ENCODE measurements at places on chromosomes 6 and 20. TPM values are rescaled to one million over a fixed set of nuclear protein-coding genes. Genes with fewer than 3 reads are reported as not detected.

- DNase-seq = no peak
Observed at GRCh38 chr6:28449056-28449455, 5.8 kb upstream of the ZSCAN23 start.

DNA sequence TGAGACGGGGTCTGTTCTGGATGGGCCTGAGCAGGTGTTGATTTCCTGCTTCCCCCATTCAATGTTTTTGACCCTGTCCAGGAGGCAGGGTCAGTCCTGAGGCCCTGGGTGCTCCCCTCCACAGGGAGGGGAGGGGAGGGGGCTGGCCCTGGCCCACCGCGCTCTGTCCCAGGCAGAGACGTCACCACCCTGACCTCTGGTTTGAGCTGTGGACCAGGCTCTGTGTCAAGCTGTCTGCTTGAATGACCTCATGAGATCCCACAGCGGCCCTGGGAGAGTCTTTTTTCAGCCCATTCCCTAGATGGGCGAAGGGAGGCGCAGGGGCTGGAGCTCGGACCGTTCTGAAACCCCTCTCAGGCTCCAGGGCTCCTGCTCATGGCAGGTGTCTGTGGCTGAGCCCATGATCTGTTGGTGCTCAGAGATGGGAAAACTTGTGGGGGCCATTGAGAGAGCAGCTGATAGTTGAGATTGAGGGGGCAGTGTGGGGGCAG is 8.9 kb upstream of the LKAAEAR1 start:
- DNase-seq = no peak

GRCh38 chr6:36697481-36697903 is at the start of gene RAB44:
RAB44 (plus strand) TSS chr6:36697826; CDS start chr6:36704236, 6,410 bp downstream.
- peak; percentile 63 for DNase-seq

DNA sequence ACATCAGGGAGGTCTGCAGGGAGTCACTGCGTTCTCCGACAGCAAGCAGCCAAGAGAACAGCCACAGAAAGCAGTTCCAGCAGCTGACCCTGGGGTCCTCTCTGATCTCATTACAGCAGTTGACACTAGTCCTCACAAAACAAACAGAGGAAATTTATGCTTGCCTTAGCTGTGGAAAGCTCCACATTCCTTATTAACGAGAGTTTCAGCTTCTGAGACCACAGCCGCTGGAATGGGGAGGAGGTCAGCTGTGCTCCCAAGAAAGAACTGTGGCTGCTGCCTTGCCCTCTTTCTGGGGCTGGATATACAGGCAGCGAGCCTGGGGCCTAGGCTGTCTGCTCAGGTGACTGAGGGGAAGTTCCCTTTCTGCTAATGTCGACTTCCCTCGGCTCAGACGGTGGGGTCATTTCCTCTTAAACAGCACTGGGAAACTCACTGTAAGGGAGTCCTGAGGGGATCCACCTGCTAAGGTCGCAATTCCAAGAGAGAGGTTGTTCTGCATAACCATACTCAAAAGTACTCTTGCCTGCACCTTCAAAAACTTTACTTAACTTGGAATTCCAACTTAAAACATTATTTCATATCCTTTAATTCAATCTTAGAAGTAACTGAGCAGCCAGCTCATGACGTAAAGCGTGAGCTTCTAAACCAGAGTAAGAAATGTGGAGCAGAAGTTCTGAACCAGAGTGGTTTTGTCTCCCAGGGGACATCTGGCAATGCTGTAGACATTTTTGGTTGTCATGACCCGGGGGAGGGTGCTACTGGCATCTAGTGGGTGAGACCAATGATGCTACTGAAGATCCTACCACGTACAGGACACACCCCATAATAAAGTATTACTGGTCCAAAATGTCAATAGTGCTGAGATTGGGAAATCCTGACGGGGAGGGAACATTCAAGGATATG is 80.3 kb downstream of the BACH2 start:
- DNase-seq = no peak

DNA sequence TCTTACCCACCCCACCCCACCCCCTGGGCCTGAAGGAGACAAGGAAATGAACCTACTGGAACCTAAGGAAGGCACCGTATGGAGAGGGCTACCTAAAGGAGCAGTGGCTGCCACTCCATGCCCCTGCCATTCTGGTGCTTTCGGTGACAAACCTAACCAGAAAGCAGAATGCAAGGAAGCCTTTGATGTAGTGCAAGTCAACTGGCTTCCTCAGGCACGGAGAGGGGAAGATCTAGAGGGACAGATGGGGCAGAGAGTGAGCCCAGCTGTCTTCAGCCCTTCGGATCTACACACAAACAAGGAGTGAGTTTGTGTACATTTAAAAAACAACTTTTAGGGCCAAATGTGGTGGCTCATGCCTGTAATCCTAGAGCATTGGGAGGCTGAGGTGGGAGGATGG is 39.5 kb downstream of the PPP1R16B start:
- no peak for DNase-seq

- no peak for DNase-seq
Observed at GRCh38 chr6:128017288-128017687, 116.4 kb upstream of the THEMIS start.

- no peak for DNase-seq
Observed at GRCh38 chr6:93794166-93794565, 374.8 kb upstream of the EPHA7 start.

DNA sequence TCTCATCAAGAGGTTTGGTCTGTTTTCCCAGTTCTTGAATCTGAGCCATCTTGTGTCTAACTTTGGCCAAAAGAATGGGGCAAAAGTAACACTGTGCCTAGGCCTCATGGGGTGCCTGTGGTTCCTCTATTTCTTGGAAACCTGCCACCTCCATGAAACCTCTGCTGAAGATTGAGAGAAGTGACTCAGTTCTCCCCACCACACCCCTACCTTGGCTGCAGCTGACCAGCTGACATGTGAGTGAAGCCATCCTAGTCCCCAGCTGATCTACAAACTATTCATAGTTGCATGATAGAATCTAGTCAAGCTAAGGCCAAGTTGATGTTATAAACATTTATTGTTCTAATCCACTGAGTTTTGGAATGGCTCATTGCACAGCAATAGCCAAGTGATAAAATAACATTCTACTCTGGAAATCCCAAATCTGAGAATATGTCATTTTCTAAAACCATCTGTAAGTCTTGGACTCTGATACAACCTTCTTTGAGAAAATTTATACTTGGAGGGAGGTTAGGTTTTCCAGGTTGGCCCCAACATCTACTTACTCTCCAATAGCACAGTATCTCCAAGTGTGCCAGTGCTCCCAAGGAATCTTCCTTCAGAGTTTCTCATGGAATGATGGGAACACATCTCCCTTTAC is 107.0 kb upstream of the SMLR1 start:
- no peak for DNase-seq

GRCh38 chr6:35142588-35143569 is 1.7 kb upstream of the TCP11 start:
- DNase-seq = no peak

GRCh38 chr20:51460569-51461265 is 81.8 kb downstream of the NFATC2 start:
- DNase-seq = no peak

DNA sequence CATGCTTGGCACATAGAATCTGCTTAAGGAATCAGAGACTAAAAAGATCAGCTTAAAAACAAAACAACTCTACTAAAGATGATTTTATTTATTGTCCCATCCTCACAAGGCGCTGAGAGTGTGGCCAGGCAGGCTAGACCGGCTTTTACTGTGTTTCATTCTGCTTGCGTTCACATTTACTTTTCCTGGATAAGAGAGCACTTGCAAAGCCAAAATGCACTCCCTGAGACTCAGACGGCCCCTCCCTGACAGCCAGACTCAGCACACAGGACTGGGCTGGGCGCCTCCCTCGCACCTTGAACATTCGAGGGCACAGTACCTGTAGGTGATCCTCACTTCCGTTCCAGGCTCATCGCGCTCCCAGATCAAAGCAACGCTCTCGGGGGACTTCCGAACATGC is 10.2 kb downstream of the ACSS1 start:
- peak; percentile 60 for DNase-seq

DNA sequence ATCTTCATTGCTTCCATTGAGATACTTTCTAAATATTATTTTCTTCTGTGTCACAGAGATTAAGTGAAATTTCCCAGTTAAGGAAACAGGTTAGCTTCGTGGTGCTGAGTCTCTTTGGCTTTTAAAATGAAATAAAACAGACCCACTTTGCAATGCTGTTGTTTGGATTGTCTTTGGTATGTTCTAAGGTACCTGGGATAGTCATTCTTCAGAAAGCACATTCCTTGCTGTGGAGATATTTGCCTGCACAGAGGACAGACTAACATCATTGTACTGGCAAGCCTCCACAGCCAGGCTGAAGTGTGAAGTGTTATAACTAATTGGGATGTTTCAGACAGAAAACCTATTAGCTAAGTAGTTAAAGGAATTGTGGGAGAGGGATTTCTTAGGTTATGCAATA is 148.8 kb upstream of the EPHA7 start:
- no peak for DNase-seq

DNA sequence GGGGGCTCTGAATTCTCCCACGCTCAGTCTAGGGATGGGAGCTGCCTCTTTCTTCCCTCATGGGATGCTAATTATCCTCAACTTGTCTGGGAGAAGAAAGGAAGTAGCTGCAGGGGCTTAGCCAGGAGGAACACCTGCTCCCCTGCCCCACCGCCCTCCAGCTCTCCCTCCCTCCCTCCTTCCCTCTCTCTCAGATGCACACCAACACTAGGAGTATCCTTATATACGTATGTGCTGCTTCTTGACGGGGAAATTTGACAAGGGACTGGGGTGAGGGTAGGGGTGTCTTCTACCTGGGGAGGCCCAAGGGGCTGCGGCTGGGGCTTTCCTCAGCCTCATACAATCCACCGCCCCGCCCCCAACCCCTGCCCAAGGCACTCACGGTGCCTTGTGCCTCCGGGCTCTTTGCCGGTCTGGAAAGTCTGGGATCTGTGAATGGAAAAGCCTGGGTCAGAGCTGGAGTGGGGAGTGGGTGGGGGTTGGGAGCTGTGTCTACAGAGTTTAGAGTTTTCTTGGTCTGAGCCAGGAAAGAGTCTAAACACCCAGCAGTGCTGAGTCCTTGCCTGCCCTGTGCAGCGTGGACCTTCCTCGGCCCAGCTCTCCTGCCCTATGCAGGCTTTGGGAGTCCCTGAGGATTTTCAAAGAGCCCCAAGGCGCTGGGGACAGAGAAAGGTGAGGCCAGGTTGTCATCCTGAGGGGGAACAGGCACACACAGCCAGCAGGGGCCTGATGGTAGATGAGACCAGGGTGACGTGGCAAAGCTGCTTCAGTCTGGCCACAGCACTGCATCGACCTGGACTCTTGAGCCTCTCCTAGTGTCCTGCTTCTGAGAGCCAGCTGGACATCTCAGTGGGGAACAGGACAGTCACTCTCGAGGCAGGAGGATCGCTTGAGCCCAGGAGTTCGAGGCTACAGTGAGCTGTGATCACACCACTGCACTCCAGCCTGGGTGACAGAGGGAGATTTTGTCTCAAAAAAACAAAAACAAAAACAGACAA is 29.3 kb upstream of the EMILIN3 start:
- no peak for DNase-seq

GRCh38 chr6:47308552-47309290 is 984 bp downstream of the TNFRSF21 start:
- no peak for DNase-seq

GRCh38 chr6:30681766-30682142 is 4.7 kb downstream of the PPP1R18 start:
- no peak for DNase-seq

DNA sequence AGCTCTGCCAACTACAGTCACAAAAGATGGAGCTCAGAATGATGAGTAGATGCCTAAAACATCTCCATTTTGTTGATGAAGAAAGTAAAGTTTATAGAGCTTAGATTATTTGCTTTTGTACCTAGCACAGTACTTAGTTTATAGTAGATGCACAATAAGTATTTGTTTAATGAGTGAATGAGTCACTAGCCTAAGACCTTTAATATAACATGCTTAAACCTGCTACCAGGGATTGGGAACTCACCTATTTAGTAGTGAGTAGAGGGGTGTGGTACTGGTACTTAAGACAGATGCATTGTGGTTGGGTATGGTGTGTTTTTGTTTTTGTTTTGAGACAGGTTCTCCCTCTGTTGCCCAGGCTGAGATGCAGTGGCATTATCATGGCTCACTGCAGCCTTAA is 35.8 kb downstream of the TRIM38 start:
- no peak for DNase-seq

DNA sequence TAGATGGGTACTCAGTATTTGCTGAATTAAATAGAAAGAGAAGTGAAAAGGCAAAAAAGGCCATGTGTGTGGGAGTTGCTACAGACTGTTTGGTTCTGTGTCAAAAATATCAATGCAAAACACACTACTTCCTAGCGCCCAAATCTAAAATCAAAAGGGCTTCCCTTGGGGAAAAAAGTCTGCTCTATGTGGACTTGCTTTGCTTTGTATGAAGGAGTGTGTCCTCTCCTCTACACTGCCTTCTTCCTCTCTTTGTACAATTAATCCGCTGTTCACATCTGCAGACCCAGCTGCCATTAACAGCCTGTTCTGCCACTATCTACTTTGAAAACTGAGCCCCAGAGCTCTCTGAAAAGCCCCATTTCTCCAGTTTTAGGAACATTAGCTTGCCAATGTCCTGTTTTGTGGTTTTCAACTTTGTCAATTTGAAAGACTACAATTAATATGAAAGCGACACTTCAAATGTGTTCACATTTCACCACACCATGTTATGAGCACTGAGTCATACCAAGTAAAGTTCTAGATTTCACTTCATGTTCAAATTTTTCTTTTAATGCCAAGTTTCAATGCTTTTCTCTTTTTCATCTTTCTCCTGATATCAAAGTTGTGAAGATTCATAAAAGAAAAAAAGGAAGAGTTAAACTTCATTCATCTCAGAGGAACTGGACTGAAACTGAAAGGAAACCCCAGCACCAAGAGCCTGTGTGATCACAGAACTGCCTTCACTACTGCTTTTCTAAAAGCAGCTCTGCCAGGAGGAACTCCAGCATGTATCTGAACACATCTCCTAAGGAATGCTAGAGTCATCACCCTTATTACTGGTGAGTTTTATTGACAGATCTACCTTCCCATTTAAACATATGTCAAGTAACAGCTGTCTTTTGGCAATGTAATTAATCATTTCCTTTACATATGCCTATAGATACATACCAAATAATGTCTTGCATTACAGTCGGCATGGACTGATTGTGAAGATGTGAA is 102.6 kb downstream of the KIF13A start:
- DNase-seq = no peak

- no peak for DNase-seq
Observed at GRCh38 chr6:114334237-114334636, 8.6 kb downstream of the HS3ST5 start.

GRCh38 chr6:111957623-111958315 is 84.5 kb upstream of the FYN start:
- DNase-seq = no peak

- no peak for DNase-seq
Observed at GRCh38 chr6:11428371-11428770, 109.2 kb upstream of the TMEM170B start.

GRCh38 chr6:168713839-168714238 is 272.9 kb downstream of the SMOC2 start:
- DNase-seq = no peak

Gene ANKRD66
- not detected for total RNA-seq

Gene CST2
- total RNA-seq = not detected

Gene ZBTB12
- 1.9 TPM for total RNA-seq

Gene CRISP2
- not detected for total RNA-seq

Gene TFAP2D
- total RNA-seq = not detected

Gene TTI1
- 11.2 TPM for total RNA-seq

Gene RAMACL
- 3.6 TPM for total RNA-seq

Gene SRSF3
- 180 TPM for total RNA-seq

Gene CTAGE9
- not detected for total RNA-seq

Data from suprapubic skin (tissue), 4 donors.